ENCODE measurements at places on chromosomes 7 and 10.

- DNase-seq: no peak
These were observed 6.9 kb downstream of the NRBF2 start for GRCh38 chr10:63140077-63140476.

DNA sequence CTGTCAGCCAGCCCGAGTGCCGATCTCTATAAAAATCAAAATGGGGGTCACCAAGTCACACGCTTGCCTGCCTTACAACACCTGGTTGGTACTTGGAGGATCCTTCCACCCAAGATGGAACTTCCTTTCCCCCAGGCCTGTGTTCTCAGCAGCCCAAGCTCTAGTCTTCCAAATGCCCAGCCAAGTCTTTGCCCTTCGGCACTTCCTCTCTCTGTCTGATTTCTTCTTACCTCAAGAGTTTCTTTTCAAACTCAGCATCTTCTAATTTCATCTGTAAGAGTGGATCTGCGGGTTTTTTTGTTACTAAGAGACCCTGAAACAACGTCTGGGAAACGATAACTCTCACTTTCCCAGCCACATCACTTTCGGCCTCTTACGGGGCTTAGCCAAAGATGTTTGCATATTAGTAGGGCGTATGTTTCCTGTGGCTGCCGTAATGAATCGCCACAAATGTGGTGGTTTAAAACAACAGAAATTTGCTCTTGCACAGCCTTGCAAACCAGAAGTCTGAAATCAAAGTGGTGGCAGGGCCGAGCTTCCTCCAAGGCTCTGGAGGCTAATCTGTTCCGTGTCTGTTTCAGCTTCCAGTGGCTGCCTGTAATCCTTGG, 219.9 kb downstream of the TCF7L2 start:
- no peak for DNase-seq

DNA sequence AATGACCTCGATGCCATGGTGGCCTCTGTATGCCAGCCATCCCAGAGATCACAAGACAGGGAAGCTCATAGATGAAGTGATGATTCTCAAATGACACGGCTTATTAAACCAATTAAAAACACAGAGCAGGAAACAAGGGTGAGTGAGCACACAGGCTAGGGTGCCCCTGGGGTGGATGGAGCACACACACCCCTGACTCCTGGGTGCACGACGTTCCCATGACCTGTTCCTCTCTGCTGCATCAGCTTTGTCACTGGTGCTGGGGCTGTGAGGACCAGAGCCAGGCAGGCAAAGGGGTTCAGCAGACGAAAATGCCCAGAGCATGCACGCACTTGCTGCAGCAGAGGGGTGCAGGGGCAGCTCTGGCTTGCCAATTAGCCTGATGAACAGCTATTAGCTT, 86.5 kb upstream of the LRRC4 start:
- no peak for DNase-seq

GRCh38 chr7:16982640-16983350, 101.0 kb upstream of the AGR3 start:
- DNase-seq: peak; percentile 35

GRCh38 chr10:128064108-128064969, 61.9 kb downstream of the MKI67 start:
- DNase-seq: peak; percentile 79

All from CD4-positive, alpha-beta T cell treated with Interleukin-17A for 4 hours (primary cell).